ENCODE measurements at places on chromosomes 2 and 18.

GRCh38 chr2:113842919-113843736, 46.8 kb upstream of the ACTR3 start:
- DNase-seq = no peak

GRCh38 chr2:85666016-85666415, 2.0 kb downstream of the SFTPB start:
- DNase-seq = no peak

DNA sequence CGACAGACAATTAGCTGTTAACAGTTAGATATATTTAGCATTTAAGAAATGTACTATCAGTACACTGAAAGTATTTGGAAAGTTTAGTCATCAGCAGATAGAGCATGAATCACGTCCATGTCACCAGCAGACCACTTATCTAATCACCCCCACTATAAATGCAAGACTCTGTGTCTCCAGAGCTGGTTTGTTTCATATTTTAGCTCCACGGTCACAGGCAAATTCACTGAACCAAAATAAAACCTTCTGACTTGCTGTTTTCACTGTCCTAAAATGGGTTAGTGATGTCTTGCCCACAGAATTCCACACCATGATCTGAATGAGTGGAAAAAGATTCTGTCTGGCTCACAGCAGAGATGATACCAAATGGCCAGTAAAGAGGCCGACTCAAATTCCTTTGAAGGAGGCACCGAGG, 64.9 kb downstream of the CDH2 start:
- DNase-seq = no peak

DNA sequence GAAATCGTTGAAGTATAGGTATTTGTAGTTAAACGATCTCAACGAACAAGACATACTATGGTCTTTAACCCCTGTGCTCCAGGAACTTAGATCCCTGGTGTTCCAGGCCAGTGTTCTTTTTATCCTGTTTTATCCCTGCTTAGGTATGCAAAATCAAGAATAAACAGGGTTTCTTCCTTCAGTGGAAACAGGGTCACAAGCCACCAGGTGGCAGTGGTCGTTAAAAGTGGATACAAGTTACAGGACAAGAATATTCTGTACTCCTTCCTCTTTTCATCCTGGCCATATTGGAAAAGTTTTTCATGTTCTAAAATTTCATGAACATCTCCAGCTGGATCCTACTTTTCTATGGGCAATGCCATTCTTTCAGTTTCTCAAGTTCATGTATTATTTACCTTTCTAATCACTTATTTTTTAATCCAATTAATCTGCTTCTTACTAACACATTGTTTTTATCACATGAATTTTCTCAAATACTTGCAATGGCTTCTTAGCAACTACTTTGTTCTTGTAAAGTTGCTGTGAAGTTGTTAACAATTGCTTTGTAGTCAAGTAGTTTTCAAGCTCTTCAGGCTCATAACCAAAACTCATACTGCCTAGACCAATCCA, 16.4 kb upstream of the HNMT start:
- no peak for DNase-seq

- DNase-seq = no peak
These were observed 35.3 kb downstream of the PAIP2B start for GRCh38 chr2:71191570-71191943.

GRCh38 chr2:36355151-36355889, at the start of gene CRIM1:
Gene CRIM1 (plus strand): TSS chr2:36355778. CDS start chr2:36356293, 515 bp downstream.
- DNase-seq = peak; percentile 26

DNA sequence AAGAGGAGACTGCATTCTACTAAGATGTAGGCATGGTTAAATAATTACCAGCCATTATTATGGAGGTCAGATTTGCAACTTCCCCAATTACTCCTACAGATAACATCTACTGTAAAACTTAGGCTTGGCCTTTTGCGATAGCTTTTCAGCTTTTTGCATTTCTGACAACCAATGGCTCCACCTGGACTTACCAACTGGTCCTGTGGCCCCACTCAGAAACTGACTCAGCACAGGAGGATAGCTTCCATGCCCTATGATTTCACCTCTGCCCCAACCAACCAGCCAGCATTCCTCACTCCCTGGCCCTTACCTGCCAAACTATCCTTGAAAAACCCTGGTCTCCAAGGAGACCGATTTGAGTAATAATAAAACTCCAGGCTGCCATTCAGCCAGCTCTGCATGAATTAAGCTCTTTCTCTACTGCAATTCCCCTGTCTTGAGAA, 28.2 kb downstream of the TUBB6 start:
- no peak for DNase-seq

- DNase-seq = no peak
These were observed 21.7 kb downstream of the GPR35 start for GRCh38 chr2:240646900-240647502.

Measured in activated T-helper 1 cell treated with Interleukin-2 at 50 U/mL for 16 hours (primary cell).